Sciatic nerve (tissue), 2 donors: ENCODE measurements at places on chromosomes 6 and 20. TPM values are rescaled to one million over a fixed set of nuclear protein-coding genes. Genes with fewer than 3 reads are reported as not detected.

Gene TMX4
- total RNA-seq, result 72.5 TPM

Gene FRK
- total RNA-seq, result 0.85 TPM

Gene TREM1
- 9.8 TPM for total RNA-seq

Gene NT5E
- total RNA-seq, result 52.7 TPM

Gene OR12D1
- not detected for total RNA-seq

Gene LHFPL5
- not detected for total RNA-seq

Gene USP49
- total RNA-seq, result 6.4 TPM

Gene WFDC12
- total RNA-seq, result not detected

Gene TFAP2B
- total RNA-seq, result not detected

Gene SLC22A1
- 1.1 TPM for total RNA-seq

Gene C20orf96
- total RNA-seq, result 8.7 TPM

Gene EPPIN
- not detected for total RNA-seq

Gene CLIC5
- 42.6 TPM for total RNA-seq

Gene TNFRSF21
- total RNA-seq, result 6.3 TPM

DNA sequence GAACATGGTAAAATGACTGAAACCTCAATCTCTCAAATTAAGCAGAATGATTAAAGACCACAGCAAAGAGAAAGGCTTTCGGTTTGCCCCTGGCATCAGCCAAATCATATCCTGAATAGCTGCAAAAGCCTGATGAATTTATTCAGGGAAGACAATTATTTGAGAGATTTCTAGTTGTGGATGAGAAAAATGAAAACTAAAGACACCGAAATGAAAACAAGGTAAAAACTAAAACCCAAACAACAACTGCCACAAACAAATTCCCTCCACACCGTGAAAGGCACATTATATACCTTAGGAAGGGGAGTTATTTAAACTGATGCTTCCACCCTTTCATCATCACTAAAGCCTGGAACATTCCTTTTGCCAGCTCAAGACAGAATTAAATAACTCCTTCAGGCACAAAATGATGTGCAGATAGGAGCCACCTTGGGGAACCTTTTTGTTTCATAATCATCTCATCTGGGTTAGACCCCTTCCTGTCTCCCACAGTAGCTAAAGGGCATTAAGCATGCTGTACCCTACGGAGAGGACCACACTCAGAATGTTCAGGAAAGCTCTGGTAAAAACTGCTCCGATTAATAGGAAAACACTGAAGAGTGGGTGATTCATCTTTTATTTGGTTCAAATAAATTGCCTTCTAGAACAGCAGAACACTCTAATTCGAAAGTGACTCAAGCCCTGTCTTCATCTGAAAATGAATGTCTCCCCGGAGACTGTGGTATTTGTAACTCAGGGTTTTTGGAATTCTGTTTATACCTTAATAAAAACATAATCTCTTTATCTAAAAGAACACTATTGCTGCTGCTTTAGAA lies 9.1 kb upstream of the ANKRD60 start:
- no peak for DNase-seq

DNA sequence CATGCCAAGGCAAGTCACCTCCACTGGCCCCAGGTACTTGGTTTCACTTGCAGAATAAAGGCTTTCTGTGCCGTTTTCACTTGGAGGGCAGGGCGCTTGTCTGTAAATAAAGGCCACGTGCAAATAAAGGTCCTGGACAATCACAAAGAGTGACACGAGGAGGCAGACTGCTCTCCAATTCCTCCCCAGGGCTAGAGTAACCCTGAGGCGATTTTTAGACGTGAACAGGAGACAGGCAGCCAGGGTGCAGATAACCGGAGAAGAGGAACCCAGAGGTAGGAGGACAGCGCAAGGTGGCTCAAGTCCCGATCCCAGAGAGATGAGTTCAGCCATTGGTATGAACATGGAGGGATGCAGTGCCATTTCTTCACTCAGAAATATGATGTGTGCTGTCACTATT lies 327.4 kb downstream of the KIF16B start:
- DNase-seq, result no peak

- DNase-seq, result no peak
Measured at GRCh38 chr20:4283016-4283415, 267.7 kb upstream of the RNF24 start.

DNA sequence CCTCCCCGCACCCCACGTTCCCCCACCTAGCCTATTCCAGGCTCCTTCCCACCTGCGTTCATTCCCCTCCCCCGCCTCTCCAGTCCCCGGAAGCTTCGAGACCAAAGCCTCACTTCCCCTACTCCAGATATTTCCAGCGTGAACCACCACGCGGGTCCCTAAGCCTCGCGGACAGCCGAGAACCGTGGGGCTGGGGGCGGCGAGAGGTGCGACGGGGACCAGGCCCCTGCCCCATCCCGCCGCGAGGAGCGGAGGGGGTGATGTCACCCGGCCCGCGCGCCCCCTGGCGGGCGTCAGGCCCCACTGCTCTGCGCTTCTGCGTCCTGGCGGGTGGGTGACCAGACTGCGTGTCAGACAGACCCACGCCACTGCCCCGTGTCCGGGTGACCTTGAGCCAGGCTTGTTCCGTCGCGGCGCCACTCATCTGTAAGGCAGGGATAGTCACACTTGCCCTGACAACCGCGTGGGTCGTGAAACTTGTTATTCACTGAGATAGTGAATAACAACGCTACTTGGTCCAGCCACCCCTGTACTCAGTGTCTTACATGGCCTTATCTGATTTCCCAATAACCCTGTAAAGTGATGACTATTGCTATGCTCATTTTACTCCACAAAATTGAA lies 9.0 kb upstream of the HSP90AB1 start:
- DNase-seq, result peak; percentile 90

DNA sequence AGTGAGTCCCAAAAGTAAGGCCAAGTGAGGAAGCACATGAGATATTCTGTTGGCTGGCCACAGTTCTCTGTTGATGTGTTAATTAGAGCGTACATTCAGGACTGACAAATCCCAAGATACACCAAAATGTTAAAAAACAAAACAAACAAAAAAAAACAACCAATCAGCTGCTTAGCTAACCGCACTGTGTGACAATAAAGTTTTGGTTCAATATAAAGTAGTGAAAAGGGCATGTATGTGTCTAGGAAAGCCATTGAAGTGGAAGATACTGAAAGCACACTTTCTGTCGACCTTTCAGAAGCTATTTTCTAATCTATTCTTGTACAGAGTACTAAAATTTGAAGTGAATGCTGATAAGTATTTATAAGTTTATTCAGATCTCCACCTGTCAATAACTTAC lies 26.1 kb downstream of the NHLRC1 start:
- DNase-seq, result no peak

DNA sequence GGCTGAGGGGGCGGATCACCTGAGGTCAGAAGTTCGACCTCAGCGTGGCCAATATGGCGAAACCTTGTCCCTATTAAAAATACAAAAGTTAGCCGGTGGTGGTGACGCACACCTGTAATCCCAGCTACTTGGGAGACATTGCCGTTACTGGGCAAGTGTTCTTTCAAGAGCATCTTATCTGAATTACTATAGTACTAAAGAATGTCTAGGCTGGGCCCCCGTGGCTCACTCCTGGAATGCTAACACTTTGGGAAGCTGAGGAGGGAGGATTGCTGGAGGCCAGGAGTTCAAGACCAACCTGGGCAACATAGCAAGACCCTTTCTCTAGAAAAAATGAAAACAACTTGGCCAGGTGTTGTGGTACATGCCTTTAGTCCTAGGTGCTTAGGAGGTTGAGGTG lies 859 bp upstream of the ZFP57 start:
- no peak for DNase-seq

- peak; percentile 45 for DNase-seq
Measured at GRCh38 chr20:64119681-64120341, 12.4 kb upstream of the NPBWR2 start.

DNA sequence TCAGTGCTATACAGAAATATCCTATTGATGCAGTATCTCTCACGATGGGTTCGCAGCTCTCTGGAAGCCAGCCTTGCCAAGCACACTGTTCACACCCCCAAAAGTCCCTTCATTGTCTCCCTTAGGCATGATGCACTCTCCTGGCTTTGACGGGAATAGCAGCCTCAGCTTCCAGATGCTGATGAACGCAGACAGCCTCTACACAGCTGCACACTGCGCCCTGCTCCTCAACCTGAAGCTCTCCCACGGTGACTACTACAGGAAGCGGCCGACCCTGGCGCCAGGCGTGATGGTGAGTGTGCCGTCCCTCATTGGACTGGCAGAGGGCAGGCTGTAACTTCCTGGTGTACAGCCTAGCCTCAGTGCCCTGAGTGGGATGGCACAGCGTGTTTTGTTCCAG lies 60.0 kb upstream of the PBOV1 start:
- no peak for DNase-seq

- DNase-seq, result no peak
Measured at GRCh38 chr6:39453241-39453640, 130.7 kb upstream of the KCNK16 start.

DNA sequence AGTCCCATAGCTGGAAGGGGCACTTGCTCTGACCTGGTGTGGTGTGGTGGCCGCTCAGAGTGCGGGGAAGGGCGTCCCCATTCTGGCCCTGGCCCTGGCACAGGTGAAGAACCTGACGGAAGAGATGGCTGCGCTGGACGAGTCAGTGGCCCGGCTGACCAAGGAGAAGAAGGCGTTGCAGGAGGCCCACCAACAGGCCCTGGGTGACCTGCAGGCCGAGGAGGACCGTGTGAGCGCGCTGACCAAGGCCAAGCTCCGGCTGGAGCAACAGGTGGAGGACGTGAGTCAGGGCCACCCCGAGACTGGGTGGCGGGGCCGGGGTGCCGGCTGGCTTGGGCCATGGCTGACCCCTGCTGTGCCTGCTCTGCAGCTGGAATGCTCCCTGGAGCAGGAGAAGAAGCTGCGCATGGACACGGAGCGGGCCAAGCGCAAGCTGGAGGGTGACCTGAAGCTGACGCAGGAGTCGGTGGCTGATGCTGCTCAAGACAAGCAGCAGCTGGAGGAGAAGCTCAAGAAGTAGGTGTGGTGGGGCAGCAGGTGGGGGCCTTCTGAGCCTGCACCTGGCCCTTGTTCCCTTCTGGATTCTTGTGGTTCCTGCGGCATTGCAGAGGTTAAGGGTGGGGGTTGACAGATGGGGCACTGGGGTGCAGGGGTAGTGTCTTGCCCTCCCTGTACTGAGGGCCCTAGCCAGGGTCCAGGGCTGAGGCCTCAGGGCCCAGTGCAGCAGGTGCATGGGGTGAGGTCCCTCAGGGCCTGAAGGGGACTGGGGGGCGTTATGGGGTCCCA lies 40.8 kb downstream of the MYH7B start:
- no peak for DNase-seq

GRCh38 chr6:82861121-82861520 lies 204.5 kb downstream of the UBE3D start:
- no peak for DNase-seq

DNA sequence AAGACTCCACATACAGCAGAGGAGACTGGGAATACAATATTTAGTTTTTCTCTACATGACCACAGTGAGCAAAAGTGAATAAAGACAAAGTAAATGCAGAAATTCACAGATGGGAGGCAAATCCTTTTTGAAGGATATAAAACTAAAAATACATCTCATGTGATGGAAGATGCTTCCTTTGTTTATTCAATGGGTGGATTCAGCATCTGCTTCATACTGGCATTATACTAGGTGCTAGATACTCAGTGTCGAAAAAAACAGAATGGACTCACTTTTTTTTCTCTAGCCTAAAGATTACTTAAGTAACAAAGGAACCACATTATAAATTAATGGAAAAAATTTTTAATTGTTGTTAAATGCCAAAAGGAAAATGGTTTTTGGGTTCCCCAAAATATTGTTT lies 216.2 kb downstream of the TRDN start:
- DNase-seq, result no peak

- no peak for DNase-seq
Measured at GRCh38 chr6:13229205-13230085, 98.9 kb downstream of the TBC1D7 start.

GRCh38 chr6:43934183-43934802 lies 164.3 kb downstream of the VEGFA start:
- DNase-seq, result no peak

DNA sequence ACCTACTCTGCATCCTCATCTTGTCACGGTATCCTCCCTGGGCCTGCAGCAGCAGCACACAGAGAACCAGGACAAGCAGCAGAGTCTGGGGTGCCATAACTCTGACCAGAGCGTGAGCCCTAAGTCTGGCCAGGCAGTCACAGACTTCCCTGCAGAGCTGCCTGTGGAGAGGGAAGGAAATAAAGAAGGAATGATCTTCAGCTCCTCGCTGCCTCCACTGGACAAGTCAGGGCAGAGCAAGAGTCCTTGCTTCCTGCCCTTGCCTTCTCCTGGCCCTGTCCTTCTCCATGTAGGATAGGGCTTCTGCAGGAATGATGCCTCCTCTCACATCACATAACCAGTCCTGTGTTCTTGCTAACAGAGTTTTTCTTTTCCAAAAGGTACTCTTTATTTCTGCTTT lies 15.9 kb upstream of the WFDC11 start:
- no peak for DNase-seq

- no peak for DNase-seq
Measured at GRCh38 chr6:13101409-13101808, 226.9 kb downstream of the TBC1D7 start.

DNA sequence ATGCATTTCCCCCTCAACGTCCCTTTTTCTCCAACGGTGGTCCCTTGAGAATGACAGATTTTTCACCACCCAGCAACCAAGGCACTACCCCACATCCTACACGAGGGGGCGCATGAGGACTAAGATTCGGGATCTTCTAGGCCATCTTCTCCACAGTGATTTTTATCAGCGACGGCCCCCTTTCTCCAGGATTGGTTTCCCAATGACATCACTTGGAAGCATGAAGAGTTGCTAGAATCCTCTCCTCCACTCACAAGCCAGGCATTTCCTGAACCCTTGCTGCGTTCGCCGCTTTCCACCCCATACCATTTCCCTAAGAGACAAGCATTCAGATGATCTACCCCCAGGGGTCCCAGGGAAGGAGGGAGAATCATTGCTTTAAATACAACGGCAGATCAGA lies 252.0 kb downstream of the HIVEP2 start:
- peak; percentile 83 for DNase-seq

DNA sequence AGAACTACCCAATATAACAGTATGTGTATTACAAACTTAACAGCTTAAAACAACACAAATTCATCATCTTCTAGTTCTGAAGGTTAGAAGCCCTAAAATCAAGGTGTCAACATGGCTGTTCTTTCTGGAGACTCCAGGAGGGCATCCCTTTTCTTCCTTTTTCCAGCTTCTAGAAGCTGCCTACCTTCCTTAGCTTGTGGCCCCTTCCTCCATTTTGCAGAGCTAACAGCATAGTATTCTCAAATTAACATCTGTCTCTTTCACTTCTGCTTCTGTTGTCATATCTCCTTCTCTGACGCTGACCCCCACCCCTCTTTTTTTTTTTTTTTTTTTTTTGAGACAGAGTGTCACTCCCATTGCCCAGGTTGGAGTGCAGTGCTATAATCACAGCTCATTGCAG lies 52.8 kb upstream of the AKIRIN2 start:
- DNase-seq, result no peak

DNA sequence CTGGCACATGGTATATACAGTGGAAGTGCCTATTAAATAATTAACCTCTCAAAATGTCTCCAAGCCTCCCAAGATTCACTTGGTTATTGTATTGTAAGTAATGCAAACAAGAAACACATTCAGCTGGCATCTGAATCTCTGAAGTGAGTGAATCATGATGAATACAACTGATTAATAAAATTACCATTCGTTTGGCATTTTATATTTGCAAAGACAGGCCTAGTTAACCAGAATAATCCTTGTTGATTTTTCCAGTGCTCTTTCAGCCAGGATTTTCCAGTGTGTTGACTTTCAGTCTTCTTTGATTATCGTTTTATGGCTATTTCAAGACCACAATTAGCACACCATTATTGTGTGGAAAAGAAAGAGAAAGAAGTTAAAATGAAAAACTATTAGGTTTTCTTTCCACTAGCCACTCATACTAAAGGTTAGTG lies 20.3 kb downstream of the SLC22A2 start:
- no peak for DNase-seq
